ENCODE measurements at places on chromosomes 3 and 15.

DNA sequence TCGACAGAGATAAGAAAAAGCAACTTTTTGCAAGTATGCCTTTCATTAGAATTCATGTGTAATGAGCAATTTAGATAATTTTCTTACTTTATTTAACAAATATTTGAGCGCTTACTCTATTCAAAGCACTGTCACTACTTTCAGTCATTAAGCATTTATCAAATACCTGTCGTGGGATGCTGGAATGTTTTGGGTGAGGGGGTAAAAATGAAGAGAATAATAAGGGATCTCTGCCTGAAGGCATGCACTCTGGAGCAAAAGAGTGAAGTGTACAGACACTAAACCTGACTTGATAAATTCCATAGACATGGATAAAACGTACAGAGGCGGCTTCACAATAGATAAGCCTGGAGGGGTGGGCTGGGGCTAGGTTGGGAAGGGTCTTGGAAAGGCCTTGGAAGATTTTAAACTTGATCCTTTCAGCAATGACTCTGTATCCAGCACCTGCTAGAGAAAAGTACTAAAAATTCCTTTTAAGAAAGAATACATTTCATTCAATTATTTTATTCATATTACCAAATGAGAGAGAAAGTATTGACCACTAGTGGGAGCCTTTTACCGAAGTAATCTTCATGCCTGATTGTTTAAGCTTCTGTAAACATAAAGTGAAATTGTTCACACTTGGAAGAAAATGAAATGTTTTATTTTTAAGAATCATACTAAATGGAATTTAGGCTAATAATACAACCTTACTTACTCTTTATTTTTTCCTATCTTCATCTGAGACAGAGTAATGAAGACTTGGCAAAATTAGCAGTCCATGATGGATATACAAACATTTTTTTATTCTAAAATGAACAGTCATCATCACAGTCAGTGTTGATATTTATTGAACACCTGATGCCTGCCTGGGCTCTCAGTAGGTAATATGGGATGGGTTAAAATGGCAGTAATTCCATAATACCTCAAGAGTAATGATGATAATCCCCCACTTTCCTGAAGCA is 113.2 kb downstream of the PPP2R3A start:
- peak; percentile 75 for DNase-seq

DNA sequence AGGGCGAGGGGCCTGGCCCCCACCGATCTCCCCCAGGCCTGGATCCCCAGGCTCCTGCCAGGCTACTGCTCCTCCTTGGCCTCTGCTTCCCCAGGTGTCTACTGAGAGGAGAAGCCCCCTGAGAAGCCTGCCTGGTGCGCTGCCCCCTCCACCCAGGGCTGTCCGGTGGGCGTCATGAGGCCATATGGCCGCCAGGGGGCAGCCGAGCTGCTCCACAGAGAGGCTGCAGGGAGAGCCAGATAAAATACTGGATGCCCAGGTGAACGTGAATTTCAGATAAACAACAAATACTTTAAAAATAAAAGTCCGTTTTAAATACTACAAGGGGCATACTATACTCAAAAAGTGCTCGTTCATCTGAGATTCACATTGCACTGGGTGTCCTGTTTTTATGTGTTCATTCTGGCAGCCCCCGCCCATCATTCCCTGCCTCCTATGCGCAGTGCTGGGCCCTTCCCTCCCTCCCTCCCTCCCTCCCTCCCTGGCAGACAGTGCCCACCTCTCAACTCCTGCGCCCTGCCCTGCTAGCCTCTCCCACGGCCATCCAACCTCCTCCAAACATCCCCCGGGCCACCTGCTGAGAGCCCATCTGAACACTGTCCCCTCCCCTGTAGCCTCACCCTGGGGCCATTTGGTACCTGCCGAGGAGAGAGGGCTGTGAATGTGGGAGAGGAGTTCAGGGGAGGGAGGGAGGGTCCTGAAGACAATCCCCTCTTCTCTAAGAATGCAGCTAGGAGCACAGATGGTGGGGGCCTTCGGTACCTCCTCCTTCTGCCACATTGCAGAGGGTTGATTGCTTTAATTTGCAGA is 29.6 kb downstream of the PSTPIP1 start:
- DNase-seq: no peak

DNA sequence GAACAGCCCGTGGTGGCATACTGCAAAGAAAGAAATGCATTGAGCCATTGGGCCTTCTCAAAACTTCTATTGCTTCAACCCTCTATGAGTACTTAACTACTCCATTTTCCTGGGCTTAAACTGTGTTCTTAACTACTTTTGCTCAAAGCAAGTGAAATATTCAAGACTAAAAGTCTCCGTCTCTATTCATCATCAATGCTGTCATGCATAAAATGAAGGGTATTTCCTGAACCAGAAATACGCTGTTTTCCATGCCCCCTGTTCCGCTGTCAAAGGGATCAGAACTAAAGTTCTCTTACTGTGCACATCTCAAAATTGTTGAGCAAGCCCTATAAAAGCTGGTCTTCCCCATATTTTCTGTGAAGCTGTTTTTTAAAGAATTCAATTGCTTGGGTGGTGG is 20.3 kb downstream of the SIAH2 start:
- DNase-seq: no peak

- DNase-seq: no peak
Observed at GRCh38 chr15:54618120-54618519, 578.6 kb downstream of the RSL24D1 start.

DNA sequence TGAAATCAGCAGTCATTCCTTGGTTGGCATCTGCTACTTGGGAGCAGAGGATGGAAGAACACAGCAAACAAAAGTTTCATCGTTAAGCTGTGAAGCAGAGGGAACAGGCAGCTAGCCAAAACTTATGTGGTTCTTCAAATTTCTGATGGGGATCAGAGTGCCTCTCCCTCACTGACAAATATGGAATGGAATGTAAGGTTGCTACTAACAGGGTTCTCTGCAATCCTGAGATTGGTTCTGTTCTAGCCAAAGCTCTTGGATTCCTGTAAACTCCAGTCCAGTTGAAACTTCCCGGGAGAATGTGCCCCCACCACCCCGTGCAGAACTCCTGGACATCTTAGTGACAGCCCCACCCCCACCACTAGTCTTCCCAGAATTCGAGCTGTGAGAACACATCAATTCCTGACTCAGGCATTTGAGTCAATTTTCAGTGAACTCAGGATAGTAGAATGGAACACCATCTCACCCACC is 55.9 kb upstream of the PHLDB2 start:
- DNase-seq: no peak

GRCh38 chr3:11059090-11059798 is 66.7 kb downstream of the SLC6A1 start:
- DNase-seq: peak; percentile 46

DNA sequence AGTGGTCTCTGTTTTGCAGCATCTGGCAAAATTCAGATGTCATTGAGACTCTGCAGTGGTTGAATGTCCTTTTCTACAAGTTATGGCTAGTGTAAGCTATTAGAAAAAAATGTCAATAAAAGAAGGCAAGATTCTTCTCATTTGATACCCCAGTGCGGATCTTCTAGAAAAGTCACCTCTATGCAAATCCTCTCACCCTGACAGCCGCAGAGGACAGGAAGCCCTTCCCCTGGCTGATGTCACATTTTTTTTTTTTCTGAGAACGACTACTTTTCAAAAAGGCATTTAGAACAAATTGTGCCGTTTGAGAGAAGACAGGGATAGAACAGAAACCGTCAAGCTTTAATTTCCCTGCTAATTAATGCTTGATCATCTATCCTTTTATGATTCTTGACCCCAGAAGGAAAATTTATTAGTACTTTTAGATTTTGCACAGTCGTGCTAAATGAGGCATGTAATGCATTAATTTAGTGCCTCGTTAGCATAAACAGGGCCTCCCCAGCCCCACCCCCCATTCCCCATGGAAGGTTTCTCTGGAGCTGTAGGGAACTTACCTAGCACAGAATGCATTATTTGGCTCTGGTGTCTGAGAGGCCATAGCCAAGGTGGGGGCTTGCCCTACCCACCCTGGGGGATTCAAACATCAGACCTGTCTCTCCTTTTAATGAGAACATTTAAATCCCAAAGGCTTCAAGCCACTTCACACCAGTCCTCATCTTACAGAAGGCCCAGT is 183.8 kb downstream of the OPA1 start:
- DNase-seq: peak; percentile 57

- DNase-seq: peak; percentile 38
Observed at GRCh38 chr15:72197041-72197459, 537 bp downstream of the GRAMD2A start.

GRCh38 chr3:136277115-136277514 is 27.0 kb downstream of the PCCB start:
- no peak for DNase-seq

- DNase-seq: peak; percentile 14
Observed at GRCh38 chr3:66470285-66470684, 30.5 kb downstream of the LRIG1 start.

DNA sequence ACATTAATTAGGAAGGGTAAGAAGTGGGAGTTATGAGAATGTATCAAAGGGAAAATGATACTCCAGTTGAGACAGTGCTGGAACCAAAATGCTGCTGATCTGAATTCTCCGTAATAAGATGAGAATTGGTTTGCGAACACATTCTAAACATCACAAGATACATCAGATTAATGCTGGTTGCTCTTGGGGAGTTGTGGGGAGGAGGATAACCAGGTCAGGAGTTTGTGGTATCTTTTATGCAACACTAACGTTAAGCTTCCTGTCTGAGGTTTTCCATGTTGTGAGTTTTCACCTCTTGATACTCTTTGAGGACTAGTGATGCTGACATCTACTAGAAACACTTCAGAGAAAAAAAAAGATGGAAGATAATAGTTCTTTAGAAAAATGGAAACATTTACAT is 47.2 kb downstream of the PPARG start:
- DNase-seq: no peak

DNA sequence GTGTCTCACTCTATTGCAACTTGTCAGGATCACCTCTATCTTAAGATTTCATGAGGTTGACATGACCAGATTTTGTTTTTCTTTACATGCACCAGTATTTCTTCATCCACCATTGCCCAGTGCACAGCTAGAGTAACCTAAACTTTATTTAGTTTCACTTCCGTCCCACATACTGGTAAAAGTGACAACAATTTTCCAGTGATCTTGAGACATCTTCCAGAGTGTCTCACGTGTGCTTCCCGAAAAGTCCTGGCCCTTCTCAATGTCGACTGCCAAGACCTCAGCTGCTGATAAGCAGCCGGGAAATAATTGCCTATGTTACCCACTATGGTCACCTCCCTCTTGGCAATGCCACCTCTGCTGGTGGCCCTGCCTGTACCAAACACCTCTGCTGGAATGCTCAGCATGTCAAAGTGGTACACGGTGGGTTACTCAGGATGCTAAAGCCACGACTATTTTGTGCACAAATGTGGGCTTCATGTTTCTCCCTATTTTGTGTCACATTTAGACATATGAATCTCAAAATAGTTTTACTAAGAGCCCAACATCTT is 379.7 kb upstream of the TGFBR2 start:
- no peak for DNase-seq

DNA sequence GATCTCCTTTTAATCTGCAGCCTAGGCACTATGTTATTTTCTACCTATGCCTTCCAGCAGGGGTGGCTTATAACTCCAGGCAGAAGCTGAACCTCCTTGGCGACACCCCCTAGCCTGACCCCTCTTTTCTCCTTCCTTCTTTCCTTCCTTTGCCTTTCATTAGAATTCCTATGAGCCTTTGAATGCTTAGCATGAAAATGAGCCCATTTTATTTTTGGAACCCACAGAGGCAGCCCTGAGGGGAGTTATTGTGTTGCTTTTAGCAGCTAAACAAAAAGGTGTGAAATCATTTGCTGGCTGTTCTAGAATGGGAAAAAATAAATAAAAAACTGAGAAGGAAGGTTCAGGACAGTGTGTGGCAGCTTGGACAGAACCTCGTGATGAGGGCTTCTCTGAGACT is 164.6 kb upstream of the ICE2 start:
- DNase-seq: no peak

- DNase-seq: no peak
Observed at GRCh38 chr3:14411166-14411526, 8.7 kb downstream of the SLC6A6 start.

DNA sequence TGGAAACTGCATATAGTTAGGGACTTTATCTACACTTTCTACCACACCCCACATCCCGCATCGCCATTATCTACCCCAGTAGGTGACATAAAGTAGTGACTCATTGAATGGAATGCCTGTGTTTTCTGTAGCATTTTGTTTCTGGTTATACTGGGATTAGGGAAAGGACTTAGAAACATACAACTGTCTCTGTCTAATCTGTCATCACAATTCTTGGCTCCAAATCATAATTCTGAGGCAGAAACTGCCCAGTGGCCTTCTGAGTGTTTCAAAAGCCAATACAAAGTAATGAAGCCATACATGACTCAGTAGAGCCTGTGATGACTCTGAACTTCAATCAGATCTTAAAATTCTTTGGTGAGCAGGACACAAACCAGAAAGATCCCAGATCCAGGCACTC is 115.7 kb upstream of the CHRM5 start:
- DNase-seq: no peak

GRCh38 chr3:123225016-123225415 is 23.3 kb downstream of the SEC22A start:
- no peak for DNase-seq

DNA sequence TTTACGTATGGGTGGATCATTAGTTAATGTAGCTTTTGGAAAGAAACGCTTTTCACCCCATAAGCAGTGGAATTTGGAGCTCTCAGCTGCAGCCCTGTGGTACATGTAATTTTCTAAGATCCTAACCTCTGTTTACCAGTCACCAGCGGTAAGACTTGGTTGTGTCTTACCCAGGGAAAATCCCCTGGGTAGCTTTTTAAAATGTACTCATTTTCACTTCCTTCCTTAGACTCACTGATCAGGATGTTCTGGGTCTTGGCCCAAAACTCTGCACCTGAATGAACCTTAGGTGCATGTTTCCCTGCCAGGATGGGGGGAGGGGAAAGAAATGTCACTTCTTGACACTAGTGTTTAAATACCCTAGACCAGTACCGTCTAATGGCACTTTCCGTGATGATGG is 605.2 kb downstream of the MAGI1 start:
- no peak for DNase-seq

DNA sequence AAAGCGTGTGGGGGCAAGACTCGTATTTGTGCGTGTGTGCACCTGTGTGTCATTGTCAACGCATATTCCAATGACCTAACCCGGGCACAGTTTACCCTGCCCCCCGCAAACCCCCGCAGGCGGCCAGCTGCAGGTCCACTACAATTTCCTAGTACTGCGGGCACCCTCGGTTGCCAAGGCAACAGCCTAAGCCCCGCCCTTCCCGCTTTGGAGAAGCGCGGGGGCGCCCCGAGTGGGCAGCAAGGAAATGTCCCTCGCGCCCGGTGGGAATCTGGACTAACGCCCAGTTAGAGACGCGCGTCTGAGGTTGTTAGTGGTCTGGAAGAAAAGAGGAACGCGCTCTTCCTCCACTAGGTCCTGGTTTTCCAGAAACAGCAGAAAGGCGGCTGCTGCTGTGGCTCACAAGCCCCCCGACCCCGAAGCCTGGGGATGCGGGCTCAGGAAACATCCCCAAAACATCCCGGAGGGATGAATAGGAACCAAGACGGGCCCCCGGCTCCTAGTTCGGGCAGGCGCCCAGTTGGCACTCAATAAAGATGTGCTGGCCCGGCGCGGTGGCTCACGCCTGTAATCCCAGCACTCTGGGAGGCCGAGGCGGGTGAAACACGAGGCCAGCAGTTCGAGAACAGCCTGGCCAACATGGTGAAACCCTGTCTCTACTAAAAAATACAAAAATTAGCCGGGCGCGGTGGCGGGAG is 1.1 kb downstream of the ABHD14A start:
- peak; percentile 68 for DNase-seq
